Myocyte (in vitro differentiated cells): ENCODE measurements at places on chromosomes 11 and 22. TPM values are rescaled to one million over a fixed set of nuclear protein-coding genes. Genes with fewer than 3 reads are reported as not detected.

The KRTAP5-2 gene
- total RNA-seq = not detected in 2 replicates

The SCUBE2 gene
- 1.2 and 8.4 TPM in 2 replicates for total RNA-seq

The PGR gene
- total RNA-seq = not detected in 2 replicates

The SLC17A6 gene
- total RNA-seq = not detected in 2 replicates

The LTBP3 gene
- total RNA-seq = 26.4 and 27.5 TPM in 2 replicates

The BTBD18 gene
- total RNA-seq = not detected in 2 replicates

The HEPN1 gene
- total RNA-seq = not detected in 2 replicates

The TBX10 gene
- total RNA-seq = not detected in 2 replicates

The LRRN4CL gene
- 195 and 219 TPM in 2 replicates for total RNA-seq

The KRTAP5-8 gene
- total RNA-seq = 0.21 TPM in 1 of 2 replicates, not detected in the other

The PKP3 gene
- 1.4 and 8.9 TPM in 2 replicates for total RNA-seq

- DNase-seq = no peak
These were observed 79.5 kb upstream of the RTL6 start for GRCh38 chr22:44577391-44578109.

- DNase-seq = no peak
These were observed 10.1 kb upstream of the PIM3 start for GRCh38 chr22:49950396-49950994.

DNA sequence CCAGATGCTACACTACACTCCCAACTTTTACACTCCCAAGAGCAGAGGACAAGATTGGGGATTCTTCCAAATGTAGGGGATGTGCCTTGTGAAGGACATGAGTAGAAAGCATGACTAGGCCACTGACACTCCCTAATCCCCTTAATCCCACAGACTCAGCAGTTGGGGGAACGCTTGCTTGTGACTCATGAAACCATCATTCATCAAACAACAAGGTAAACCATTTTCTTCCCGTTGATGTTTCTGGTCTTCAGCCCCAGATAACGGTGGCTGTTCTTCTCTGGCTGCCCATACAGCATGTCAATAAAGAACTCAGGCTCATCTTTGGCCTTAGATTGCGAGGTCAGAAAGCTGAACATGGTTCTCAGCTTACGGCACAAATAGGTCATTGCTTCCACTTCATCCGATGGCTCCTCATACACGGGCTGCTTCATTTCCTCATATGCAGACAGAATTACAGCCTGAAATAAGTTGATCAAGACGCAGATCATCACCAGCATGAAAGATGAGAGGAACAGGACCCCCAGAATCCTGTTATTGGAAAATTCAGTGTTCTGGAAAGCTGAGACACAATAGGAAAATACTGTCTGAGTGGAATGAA, 6.4 kb upstream of the CDPF1 start:
- peak; percentile 55 for DNase-seq

GRCh38 chr22:23226497-23226850, 46.2 kb downstream of the BCR start:
- DNase-seq = peak; percentile 73

- DNase-seq = no peak
These were observed 52.5 kb upstream of the SYN3 start for GRCh38 chr22:33110562-33111163.

DNA sequence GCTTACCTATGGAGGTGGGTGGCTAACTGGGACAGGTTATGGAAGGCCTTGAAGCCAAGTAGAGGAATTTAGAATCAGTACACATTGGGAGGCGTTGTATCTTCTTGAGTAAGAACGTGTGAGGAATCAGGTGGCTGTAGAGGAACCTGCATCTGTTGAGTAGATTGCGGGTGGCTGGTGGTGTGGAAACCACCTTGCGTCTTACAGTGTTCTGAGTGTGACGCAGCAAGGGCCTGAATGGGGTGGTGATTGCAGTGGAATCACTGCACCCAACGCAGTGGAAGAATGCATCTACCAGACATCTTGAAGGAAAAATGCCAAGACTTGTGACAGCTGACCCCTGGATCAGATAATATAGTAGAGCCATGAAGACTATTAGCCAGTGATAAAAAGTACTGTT, 110.8 kb upstream of the NNMT start:
- DNase-seq = no peak

DNA sequence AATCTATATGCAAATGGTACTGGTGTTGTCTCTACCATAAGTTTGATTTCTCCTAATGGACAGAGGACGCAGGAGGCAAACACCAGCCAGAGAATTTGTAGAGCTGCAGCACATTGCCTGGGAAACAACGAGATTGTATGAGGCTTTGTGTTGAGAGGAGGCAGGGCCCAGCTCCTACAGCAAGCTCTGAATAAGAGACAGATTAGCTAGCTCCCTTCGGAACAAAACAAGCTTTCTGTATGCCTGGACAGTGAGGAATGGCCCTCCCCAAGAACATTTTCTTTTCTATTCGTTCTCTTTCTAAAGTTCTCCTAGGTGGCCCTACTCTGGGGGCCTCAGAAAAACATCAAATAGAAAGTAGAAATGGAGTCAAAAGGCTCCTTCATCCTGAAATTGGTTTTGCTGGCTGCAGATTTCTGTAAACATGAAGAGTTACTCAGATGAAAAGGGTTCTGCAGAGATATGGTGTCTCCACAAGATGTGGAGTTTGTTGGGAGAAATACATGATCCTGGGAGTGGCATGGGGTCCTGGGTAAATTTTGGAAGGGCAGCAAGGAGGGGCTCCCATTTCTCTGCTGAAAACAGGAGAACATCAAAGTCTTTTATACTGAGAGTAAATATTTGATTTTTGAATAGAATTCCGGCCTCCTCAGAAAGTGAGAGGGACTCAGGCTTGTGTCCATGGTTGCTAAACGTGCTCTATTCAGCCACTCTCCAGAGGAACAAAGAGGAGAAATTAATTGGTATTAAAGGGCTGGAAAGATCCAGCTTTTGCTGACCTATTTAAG, 6.8 kb upstream of the HEPACAM start:
- DNase-seq = no peak

- DNase-seq = no peak
These were observed 15.8 kb upstream of the TCF20 start for GRCh38 chr22:42286205-42286604.

GRCh38 chr11:86749376-86749775, 51.0 kb upstream of the PRSS23 start:
- no peak for DNase-seq

GRCh38 chr11:134562941-134563471, 151.0 kb upstream of the B3GAT1 start:
- DNase-seq = no peak

- no peak for DNase-seq
These were observed 47.1 kb upstream of the LMO1 start for GRCh38 chr11:8310743-8311298.

- no peak for DNase-seq
These were observed 2154.9 kb downstream of the LRRC4C start for GRCh38 chr11:39304586-39304985.

DNA sequence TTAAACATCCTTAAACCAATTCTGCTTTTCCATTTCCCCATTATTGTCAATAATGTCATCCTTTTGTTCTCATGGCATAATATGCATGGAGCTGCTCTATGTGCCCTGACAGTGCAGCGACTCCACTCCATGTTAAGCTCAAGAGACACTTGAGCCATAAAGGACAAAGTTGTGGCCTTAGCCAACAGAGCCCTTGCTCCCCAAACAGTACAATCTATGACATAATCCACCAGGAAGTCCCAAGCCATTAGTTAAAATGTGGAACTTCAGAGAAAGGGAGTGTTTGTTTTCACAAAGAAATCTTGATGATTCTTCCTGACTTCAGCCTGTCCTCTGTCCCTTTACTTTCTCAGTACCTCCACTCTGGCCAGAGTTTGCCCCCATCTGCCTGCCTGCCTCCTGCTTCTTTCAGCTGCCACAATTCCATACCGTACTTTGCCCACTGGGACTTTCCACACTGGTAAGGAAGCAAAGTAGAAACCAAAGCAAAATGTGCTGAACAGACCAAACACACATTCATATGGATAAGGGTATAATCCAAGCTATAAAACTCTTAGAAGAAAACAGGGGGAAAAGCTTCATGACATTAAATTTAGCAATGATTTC, 46.3 kb upstream of the ZC3H12C start:
- no peak for DNase-seq

DNA sequence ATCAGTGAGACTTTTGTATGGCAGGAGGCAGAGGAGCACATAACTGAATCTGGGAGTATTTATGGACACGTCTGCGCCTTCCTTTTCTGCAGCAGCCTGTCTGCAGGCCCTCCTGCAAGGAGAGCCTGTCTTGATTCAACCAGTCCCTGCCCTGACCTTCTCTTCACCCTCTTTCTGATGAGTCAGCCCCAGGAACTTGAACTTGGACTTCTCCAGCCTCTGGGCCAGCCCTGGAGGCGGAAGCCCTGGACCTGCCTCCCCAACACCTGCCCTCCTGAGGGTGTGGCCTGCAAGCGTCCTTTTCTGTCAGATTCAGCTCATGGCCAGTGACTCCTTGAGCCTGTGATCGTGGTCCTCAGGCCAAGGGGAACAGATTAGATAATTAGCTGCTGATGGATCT, 20.0 kb downstream of the DAGLA start:
- peak; percentile 56 for DNase-seq

DNA sequence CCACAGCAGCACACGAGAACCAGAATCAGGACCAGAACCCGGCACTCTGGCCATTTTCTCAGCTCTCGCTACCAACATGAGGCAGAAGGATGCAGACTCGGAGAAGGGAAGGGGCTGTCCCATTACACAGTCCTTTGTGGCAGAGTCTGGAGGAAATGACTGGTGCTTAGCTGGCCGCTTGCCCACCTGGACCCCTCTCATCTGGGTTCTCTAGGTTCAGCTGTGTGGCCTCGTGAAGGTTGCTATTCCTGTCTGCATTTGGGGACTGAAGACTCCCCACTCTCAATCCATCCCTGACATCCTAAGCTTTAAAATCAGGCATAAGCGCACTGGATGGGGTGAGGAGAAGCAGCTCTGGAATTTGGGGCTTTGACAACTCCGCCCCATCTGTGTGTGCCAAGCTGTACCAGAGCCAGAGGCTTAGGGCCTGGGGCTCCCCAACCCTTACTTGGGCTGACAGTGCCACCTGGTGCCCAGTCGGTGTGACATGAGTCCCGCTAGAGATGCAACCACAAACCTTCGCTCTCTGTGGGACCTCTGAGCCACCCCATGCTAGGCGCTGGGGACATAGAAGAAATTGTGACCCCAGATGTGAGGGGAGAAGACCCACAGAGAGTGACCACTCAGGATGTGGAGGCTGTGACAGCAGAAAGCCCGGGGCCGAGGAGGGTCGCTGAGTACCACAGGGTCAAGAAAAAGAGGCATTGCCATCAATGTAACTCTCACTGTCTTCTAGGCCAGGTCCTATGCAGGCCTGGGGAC, 35.8 kb upstream of the FCHSD2 start:
- DNase-seq = peak; percentile 83

DNA sequence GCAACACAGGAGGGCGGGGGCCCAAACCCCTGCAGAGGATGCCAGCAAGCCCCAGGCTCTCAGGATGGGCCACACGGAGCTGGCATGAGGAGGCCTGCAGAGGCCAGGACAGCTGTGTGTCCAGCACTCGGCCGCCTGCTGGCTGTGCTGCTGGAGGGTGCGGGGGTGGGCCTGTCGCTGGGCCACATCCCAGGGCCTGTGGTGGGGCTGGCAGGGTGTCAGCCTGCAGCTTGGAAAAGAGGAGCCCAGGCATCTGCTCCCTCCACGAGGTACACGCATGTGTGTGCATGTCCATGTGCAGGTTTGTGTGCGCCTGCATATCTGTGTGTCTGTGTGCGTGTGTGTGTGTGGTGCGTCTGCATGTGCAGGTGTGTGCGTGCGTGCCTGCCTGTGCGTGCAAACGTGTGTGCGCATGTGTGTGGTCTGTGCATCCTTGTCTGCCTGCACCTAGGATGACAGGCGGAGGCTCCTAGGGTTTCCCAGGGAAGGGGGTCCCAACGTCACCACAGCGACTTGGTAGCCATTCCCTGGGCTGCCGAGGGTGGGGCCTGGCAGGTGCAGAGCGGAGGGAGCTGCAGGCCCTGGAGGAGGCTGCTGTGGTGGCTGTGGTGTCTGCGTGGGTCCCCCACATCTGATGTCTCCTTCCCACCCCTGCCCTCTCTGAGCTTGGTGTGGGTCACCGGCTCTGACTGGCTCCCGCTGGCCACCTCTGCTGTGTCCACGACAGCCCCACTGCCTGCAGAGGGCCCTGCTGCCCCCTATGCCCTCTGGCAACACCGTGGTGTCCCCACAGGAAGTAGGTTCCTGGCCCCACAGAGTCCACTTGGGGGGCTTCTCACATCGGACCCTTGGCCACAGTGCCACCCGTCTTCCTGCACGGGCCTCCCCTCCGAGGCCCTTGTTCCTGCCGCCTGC, 17.1 kb downstream of the BRSK2 start:
- DNase-seq = no peak

DNA sequence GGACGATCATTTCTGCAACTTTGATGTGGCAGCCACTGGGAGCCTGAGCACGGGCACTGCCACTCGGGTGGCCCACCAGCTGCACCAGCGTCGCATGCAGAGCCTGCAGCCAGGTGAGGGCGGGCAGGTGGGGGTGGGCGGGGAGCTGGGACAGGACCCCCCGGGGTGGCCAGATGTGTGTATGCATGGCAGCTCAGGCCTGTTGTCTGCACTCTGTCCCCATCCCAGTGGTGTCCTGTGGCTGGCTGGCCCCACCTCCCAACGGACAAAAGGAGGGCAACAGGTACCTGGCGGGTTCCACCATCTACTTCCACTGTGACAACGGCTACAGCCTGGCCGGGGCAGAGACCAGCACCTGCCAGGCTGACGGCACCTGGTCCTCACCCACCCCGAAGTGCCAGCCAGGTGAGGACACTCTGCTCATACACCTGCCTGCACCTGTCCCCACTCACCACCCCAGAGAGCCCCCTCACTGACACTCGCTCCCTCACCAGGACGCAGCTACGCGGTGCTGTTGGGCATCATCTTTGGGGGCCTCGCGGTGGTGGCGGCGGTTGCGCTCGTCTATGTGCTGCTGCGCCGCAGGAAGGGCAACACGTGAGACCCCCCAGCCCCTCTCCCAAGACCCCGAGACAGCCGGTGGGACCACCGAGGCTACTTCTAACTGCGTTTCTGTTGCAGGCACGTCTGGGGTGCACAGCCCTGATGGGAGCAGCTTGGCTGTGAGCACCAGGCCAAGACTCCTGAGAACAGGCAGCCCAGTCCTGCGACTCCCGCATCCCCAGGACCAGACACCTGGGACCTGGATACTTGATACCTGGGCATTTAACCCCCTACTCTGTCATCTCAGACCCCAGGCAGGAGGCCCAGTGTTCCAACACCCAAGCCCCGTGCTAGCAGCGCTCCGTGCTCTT, 6.7 kb downstream of the SUSD2 start:
- no peak for DNase-seq
